ENCODE measurements at places on chromosomes 3 and 15.

GRCh38 chr3:50267280-50267913 is 1.6 kb upstream of the SEMA3B start:
- no peak for DNase-seq

DNA sequence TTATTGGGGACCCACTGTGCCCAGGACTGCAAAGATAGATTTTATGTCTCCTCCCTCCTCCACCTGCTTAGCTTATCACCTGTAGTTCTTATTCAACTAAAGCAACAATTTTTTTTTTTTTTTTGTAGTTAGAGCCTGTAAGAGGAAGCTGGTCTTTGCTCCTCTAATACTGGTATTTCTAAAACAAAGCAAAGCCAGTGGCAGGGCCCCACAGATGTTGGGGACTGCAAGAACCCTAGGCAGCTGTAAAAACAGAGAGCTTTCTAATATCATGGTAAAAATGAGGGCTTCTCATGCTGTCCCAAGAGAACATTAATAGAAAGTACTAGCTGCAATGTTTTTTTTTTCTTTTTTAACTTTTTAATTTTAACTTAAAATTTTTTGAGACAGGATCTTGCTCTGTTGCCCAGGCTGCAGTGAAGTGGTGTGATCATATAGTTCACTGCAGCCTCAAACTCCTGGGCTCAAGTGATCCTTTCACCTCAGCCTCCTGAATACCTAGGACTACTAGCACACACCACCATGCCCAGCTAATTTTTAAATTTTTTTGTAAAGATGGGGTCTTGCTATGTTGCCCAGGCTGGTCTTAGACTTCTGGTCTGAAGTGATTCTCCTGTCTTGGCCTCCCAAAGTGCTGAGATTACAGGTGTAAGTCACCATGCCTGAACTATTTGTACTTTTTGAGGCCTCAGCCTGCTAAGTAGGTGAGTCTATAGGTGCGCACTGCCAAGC is 27.1 kb downstream of the SPATA12 start:
- no peak for DNase-seq

DNA sequence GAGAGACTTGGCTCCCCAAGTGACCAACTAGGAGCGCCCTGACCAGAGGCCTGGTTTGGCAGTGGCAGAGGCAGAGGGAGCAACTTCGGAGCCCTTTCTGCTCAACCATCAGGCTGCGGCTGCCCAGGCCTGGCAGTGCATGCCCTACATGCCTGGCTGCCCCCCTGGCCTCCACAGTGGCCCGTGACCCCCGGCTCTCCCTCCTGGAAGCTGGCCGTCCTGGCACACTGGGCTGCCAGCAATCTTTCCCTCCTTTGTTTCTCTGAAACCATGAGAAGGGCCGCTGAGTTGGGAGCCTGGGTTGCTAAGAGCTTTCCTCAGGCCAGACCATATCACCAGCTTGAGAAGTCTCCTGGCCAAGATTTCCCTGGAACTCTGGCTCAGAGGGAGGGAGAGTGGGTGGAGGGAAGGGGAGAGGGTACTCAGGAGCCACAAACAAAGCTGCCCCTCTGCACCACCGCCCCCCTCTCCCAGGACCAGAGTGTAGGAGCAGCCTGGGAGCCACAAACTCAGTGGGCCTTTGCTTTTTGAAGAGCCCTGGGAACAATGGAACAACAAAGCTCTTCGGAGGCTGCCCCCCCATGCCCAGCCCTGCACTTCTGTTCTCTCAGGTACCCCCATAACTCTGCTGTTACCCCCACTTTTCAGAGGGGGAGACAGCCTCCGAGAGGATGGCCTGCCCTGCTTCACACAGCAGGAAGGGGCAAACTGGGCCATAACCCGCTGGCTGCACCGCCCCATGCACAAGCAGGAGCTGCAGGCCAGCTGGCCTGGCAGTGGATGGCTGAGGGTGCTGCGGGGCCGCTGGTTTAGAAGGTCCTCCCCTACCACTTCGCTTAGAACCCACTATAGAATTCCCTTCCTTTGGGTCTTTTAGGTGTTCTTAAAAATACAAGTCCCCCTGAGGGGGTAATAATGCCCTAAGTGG is 11.3 kb downstream of the CORO2B start:
- DNase-seq: no peak

DNA sequence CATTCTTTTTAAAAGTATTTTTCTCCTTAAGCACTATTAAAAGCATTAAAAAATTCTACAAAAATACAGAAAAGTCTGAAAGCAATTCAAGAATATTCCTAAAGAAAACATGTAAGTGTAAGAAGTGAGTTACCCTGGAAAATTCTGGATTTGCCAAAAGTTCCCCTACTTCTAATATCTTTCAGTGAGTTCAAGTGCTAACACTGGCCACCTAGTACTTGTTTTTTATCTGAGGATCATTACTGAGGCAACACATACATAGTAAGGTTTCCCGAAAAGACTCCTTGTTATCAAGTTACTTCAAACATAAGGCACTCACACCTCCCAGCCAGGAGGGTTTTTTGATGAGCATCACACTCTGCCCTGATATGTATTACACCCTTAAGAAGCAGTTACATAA is 158.4 kb downstream of the TIGIT start:
- no peak for DNase-seq

- peak; percentile 67 for DNase-seq
Measured at GRCh38 chr3:150414258-150414657, 6.2 kb downstream of the TSC22D2 start.

GRCh38 chr3:44885618-44886017 is 11.2 kb downstream of the TGM4 start:
- DNase-seq: no peak

DNA sequence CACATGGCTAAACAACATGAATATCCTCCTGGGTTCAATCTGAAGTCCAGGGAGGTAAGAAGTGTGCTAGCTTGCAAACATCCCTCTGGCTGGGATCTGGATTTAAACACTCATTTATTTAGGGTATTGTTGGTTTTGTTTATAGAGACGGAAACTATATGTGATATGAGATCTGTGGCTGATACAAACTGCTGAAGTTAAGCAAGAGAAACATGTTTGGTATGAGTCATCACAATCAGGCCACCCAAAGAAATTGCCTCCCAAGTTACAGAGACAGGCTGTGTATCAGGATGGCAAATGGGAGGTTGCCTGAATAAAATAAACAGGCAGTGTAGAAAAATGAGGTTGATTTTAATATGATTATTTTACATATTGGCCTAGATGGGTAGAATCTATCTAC is 562.1 kb downstream of the IGSF11 start:
- no peak for DNase-seq

GRCh38 chr3:128473180-128473519 is 6.5 kb upstream of the DNAJB8 start:
- DNase-seq: no peak

GRCh38 chr3:71031181-71031580 is 552.3 kb downstream of the FOXP1 start:
- no peak for DNase-seq

GRCh38 chr3:14204515-14205284 is 26.1 kb downstream of the LSM3 start:
- peak; percentile 30 for DNase-seq

DNA sequence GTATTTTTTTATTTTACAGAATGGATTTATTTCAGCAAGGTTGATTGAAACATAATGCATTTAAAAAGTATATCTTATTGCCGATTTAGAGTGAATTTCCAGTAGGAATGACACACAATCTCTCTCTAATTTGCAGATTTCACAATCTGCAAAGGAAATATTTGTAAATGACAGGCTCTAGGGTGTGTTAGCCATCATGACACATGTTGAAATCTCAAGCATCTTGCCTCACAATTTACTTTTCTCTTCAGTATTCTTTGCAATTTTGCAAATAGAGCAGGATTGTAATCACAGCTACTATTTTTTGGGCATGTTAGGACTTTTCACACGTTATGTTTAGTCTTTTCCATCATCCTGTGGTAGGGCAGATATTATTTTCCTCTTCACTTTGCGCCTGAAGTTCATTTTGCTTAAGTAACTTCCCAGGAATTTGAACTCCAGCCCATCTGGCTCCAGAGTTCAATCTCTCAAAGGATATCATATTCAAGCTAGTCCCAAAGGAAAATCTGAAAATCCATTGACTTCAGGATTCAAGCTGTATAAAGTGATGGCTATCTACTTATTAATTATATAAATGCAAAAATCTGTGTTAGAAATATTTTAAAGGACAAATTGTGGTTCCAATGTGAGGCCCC is 55.4 kb downstream of the ATP13A4 start:
- DNase-seq: peak; percentile 23

- no peak for DNase-seq
Measured at GRCh38 chr3:78026318-78026828, 986.5 kb downstream of the ROBO2 start.

GRCh38 chr3:54719914-54720313 is 207.9 kb downstream of the LRTM1 start:
- no peak for DNase-seq

- no peak for DNase-seq
Measured at GRCh38 chr3:2985479-2985878, 124.7 kb downstream of the IL5RA start.

GRCh38 chr3:41608347-41608746 is 353.6 kb downstream of the ULK4 start:
- no peak for DNase-seq

- DNase-seq: no peak
Measured at GRCh38 chr3:42430781-42431532, 20.5 kb upstream of the LYZL4 start.

- DNase-seq: no peak
Measured at GRCh38 chr15:37221671-37222145, 121.4 kb upstream of the MEIS2 start.

Data from skin of body (tissue), 3 donors.